ENCODE measurements at places on chromosomes 5 and 9.

- DNase-seq: no peak
These were observed 154.1 kb downstream of the CARTPT start for GRCh38 chr5:71873191-71873591.

DNA sequence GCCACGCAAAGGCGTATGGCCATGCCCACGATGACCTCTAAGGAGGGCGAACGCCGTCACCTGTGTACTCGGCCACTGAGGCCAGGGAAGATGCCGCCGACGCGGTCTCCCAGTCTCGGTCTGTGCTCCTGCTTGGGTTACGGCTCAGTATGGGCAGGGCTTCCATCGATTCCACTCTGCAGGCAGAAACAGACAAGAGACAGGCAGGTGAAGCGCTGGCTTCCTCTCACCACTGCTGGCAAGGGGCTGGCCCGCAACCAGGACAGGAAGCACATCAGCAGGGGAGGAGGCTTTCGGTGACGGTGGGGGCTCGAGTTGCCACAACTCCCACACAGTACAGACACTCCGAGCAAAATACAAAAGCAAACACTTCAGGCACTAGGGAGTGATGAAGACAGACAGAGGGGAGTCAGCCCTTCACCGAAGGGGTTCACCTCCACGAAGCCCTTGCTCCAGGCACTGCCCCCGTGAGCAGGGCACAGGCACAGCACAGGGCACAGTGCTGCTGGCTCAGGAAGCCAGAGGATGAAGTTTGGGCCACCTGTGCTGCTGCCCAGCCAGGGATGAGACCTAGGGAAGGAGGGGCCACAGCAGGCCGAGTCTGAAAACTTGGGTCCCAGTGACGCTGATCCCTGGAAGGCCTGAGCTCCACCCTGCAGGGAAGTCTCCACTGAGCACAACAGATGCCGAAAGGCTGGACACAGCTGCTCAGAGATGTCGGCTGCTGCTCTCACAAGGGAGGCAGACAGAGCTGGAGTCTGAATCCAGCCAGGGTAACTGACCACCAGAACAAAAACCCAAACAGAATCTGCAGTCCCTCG, 91.3 kb downstream of the CAMSAP1 start:
- DNase-seq: no peak

- DNase-seq: no peak
These were observed 9.1 kb upstream of the PTGES start for GRCh38 chr9:129761901-129762369.

DNA sequence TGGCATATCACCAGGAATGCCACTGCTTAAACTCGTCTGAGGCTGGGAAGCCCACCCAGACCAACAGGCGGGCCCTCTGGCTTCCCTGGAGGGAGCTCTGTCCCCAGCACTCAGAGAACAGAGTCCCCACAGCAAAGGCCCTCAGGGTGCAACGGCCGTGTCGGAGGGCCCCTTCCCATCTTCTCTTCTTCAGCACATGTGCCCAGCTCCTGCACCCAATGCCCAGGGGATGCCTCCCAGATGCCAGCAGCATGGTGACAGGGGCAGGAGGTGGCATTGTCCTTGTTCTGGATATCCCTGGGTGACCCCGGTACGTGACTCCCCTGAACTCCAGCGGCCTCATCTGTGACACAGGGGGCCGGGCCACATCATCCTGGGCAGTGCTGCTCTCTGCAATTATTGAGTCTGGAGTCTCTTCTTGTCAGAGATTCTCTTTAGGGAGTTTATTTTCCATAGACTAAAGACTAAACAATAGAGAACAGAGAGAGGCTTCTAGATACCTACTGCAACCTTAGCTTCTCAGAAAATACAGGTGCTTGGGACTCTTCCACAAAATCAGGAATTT, 13.6 kb upstream of the OLFM1 start:
- no peak for DNase-seq

- DNase-seq: no peak
These were observed 7.5 kb downstream of the TRUB2 start for GRCh38 chr9:128314697-128315096.

GRCh38 chr9:84703793-84704192, 34.3 kb downstream of the NTRK2 start:
- DNase-seq: no peak

GRCh38 chr5:27458287-27458686, 419.9 kb upstream of the CDH9 start:
- no peak for DNase-seq

GRCh38 chr5:175246889-175247520, 197.0 kb downstream of the DRD1 start:
- DNase-seq: no peak

DNA sequence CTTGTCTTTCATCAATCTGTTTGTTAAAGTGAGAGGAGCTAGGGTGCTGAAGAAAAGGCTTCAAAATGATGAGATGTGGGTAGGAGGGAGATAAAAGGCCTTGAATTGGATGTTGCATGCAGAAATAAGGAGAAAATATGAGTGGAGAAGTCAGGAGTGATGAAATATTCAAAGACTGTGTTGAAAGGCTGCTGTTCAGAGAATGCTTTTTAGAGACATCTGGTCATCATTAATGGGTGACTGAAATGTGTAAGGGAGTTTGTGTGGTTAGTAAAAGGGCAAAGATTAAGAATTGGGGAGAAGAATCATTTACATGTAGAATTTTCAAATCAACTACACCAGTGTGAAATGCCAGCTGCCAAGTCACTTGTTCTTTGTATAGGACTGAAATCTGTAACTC, 383.9 kb downstream of the MAT2B start:
- no peak for DNase-seq
